ENCODE measurements at places on chromosomes 1 and 21. TPM values are rescaled to one million over a fixed set of nuclear protein-coding genes. Genes with fewer than 3 reads are reported as not detected.
A peak's percentile ranks its signal among the peaks of the same experiment; 100 is the strongest.

GRCh38 chr1:64933296-64934070 is 32.9 kb downstream of the JAK1 start:
- DNase-seq, result peak; percentile 55
- H3K4me3 ChIP-seq, result peak overlapping the region; percentile 22
- peaks cover 77% of the 10 kb centered on the region for H3K4me1 ChIP-seq
- H3K27ac ChIP-seq, result peak overlapping the region; percentile 83
- H3K36me3 ChIP-seq, result peaks cover 36% of the 10 kb centered on the region

- no peak for DNase-seq
- no peak overlapping the region for H3K4me3 ChIP-seq
- no peaks in the 10 kb centered on the region for H3K36me3 ChIP-seq
Measured at GRCh38 chr1:119659628-119660027, 11.6 kb upstream of the ZNF697 start.

DNA sequence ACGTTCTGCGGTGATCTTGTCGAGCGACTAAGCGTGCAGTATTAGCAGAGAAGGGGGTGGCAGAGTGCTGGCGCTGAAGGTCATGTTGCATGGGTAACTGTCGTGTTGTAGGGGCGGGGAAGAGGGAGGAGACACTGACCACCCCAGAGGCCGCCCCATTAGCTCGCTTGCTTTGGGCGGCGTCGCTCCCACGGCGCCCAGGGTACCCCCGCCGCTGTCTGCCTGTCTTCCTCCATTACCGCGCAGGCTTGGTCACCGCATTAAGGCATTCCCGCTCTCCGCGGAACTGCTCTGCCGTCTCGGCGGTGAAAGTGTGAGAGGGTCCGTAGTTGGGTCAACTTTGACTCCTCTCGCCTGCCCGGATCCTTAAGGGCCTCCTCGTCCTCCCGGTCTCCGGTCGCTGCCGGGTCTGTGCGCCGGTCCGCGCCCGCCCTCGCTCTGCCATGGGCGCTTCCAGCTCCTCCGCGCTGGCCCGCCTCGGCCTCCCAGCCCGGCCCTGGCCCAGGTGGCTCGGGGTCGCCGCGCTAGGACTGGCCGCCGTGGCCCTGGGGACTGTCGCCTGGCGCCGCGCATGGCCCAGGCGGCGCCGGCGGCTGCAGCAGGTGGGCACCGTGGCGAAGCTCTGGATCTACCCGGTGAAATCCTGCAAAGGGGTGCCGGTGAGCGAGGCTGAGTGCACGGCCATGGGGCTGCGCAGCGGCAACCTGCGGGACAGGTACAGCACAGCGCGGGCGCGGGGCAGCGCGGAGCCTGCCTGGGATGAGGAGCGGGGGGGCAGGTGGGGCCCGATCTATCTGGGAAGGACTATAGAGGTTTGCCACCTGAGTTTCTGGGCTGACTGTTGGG is at the start of gene MTARC2:
Gene MTARC2 (plus strand): TSS at position 234 of the 846 bp plus-strand sequence. CDS start 210 bp downstream, at position 444.
- DNase-seq, result peak; percentile 22
- H3K36me3 ChIP-seq, result no peaks in the 10 kb centered on the region
- H3K27ac ChIP-seq, result no peak within 1 kb of the TSS

The MRPS15 gene
- total RNA-seq, result 129 TPM

DNA sequence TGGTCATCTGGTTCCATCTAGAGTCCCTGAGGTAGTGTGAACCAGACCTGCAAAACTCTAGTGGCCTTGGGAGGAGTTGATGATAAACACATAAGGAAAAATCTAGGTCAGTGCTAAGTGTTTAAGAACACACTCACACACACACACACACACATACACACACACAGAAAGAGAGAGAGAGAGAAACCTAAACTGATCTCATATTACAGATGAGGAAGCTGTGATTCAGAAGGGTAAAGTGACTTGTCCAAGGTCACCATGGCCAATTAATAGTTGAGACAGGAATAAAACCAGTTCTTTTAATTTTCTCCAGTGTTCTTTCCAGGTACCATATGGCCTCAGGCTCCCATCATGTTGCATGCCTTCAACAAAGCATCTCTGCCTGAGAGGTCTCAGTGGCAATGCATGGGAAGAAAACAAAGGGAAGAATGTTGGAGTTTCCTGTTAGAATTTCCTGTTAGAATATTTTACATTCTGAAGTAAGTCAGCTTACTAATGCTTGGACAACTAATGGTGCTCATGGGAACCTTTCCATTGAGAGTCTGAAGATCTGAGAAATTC is 77.3 kb upstream of the TSPAN2 start:
- H3K36me3 ChIP-seq, result no peaks in the 10 kb centered on the region
- H3K27me3 ChIP-seq, result peaks cover 31% of the 10 kb centered on the region
- H3K4me1 ChIP-seq, result peaks cover 6% of the 10 kb centered on the region
- H3K4me3 ChIP-seq, result no peak overlapping the region

DNA sequence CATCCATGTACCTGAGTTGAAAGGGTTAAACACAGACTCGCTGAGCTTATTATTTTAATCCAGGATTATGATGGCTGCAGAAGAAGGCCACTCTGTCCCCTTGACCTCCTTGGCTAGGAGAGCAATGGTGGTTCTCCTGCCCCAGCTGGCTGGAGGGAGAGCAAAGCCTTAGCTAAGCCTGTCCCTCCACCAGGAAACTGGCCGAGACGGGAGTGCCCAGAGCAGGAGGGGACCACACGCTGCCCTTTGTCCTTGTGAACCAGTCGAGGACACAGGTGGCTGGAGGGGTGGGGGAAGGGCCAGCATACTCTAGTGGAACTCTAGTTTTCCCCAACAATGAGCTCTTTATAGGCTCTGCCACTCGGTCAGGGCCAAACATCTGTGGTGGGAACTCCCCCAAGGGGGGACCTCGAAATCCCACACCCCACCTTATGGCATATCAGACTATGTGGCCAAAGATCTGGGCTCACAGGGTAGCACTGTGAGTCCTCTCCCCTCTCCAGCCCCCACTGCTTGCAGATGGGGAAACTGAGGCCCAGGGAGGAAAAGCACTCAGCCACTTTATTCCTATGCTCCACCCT is 12.9 kb downstream of the KIAA1614 start:
- DNase-seq, result no peak
- no peaks in the 10 kb centered on the region for H3K27me3 ChIP-seq
- no peak overlapping the region for H3K4me3 ChIP-seq
- no peaks in the 10 kb centered on the region for H3K36me3 ChIP-seq
- no peak overlapping the region for H3K27ac ChIP-seq

The MAP1LC3C gene
- not detected for total RNA-seq

DNA sequence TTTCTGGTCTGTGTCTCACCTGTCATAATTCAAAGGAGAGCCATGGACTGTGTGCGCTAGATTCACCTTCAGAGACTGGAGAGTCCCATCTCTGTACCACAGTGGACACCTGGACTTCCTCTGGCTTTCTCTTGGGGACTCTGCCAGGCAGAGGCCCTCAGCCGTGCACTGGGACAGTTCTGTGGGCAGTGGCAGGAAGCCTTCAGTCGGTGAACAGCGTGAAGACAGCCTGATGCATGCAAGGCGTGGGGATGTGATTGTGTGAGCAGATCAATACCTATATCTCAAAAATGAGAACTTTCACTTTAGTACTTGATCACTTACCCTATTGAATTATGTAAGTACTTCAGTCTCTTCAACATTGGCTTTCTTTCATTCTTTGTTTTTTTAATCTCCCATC is 245.3 kb downstream of the DISC1 start:
- no peaks in the 10 kb centered on the region for H3K27me3 ChIP-seq
- H3K27ac ChIP-seq, result peak overlapping the region; percentile 51
- peaks cover 10% of the 10 kb centered on the region for H3K36me3 ChIP-seq
- peaks cover 28% of the 10 kb centered on the region for H3K4me1 ChIP-seq

The IRF2BP2 gene
- total RNA-seq, result 155 TPM

The NBPF4 gene
- not detected for total RNA-seq

DNA sequence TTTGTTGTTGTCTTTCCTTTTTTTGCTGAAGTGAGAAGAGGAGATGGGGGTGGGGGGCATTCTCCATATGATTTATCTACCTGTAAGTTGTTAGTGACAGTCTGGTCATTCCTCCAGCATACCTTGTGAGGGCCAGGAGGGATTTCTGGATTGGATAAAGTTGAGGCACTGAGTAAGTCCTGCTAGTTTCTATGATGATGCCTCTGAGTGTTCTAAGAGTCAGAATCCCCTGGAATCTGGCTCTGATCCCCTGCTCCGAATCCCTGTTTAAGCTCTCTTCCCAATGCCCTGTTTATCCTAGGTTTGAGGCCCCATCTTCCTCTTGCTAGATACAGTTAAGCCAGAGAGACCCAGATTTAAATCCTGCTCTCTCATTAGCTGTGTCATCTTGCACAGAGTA is 83.2 kb upstream of the HOOK1 start:
- peaks cover 15% of the 10 kb centered on the region for H3K4me1 ChIP-seq
- H3K27me3 ChIP-seq, result no peaks in the 10 kb centered on the region
- peaks cover 9% of the 10 kb centered on the region for H3K36me3 ChIP-seq
- H3K4me3 ChIP-seq, result no peak overlapping the region
- H3K27ac ChIP-seq, result peak overlapping the region; percentile 16
- DNase-seq, result no peak

DNA sequence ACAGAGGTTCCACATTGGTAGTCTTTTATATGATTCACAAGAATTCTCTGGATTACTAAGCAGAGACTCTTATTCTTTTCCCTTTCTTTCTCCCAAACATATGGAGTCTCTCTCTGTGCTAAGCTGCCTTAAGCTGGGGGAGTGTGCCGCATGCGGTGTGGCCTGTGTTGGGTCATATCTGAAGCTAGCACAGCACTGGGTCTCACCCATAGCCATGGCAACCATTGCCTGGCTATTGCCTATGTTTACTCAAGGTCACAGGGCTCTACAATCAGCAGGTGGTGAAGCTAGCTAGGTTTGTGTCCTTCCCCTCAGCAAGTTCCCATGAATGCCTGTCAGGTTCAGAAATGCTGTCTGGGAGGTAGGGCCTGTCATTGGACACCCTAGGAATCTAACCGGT is 73.6 kb upstream of the ZRANB2 start:
- DNase-seq, result no peak
- H3K4me3 ChIP-seq, result no peak overlapping the region
- H3K27ac ChIP-seq, result no peak overlapping the region
- H3K27me3 ChIP-seq, result no peaks in the 10 kb centered on the region

All from activated CD8-positive, alpha-beta T cell treated with anti-CD3 and anti-CD28 coated beads for 36 hours (primary cell).